ENCODE measurements at places on chromosomes 1 and 21.

- DNase-seq, result no peak
Observed at GRCh38 chr1:115630342-115630741, 11.4 kb upstream of the VANGL1 start.

DNA sequence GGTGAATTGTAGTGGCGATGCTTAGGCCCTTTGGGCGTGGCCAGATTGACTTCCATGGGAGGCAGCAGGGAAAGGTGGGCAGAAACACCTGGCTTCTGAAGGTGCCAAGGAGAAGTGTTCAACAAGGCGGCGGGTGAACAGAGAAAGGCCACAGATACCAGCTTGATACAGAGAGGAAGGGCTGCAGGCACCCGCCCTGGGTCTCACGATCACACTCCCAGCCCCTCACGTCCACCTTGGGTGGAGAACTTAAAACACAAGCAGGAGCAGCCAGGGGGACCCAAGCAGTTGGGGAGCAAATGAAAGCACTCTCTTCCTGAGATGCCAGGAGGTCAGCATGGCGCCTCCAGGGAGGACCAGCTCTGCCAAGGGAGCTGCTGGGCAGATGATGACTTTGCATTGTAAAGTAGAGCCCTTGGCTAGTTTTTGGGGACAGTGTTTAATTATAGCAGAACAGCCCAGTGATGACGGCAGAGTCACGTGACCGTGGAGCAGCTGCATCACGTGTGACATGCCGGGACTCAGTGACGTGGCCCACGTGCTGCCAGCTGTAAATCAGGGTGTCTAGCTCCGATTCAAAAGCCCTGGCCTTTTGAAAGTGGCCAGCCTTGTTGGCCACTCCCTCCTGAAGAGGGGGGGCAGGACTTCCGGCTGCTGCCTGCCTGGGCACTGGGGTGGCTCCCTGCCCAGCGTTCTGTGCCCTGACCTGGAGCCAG, 19.0 kb downstream of the SLC37A1 start:
- no peak for DNase-seq

- DNase-seq, result no peak
Observed at GRCh38 chr1:165695031-165695430, 3.3 kb downstream of the ALDH9A1 start.

- no peak for DNase-seq
Observed at GRCh38 chr1:73800376-73800775, 397.6 kb downstream of the LRRIQ3 start.

GRCh38 chr1:70487910-70488665, 77.0 kb downstream of the CTH start:
- DNase-seq, result no peak

DNA sequence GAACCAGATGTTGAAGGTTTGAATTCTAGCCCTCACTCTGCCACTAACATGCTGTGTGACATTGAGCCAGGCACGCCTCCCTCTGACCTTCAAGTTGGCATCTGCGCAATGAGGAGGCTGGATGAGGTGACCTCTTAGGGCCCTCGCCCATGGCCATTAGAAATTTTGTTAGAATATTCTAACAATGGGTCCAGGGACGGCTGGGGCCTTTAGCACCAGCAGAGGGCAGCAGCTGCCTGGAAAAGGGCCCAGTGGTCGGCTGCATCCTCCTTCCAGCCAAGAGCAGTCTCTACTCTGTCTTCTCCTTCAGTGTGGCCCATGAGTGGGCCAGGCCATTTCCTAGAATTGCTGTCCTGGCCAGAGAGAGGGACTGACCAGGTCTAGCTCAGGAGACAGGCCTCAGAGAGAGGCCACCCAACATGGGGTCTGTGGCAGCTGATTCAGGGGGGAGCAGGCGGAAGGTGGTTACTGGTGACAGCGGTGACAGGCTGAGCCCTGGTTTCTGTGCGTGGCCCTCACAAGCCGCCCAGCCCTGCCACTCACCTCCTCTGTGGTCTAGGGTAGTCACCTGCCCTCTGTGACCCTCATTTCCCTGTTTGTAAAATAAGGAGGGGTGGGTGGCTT, 101.3 kb upstream of the ACTL8 start:
- no peak for DNase-seq

DNA sequence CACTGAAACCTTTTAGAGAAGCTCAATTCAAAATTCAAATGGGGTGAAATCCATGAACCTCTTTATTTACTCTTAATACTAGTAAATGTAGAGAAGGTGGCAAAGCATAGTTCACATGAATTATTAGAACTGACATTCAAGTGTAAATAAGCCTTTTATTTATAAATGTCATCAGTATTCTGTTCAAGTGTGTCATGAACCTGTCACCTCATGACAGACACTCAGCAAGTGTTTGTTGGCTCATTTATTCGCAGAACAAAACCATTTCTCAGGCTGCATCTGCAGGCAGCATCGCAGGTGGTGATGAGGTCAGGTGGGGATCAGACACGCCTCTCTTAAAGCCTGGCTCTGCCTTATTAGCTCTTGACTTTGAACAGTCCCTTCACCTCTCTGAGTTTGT, 116.6 kb downstream of the SETD4 start:
- no peak for DNase-seq

GRCh38 chr1:43447891-43448708, 5.6 kb downstream of the HYI start:
- DNase-seq, result no peak

DNA sequence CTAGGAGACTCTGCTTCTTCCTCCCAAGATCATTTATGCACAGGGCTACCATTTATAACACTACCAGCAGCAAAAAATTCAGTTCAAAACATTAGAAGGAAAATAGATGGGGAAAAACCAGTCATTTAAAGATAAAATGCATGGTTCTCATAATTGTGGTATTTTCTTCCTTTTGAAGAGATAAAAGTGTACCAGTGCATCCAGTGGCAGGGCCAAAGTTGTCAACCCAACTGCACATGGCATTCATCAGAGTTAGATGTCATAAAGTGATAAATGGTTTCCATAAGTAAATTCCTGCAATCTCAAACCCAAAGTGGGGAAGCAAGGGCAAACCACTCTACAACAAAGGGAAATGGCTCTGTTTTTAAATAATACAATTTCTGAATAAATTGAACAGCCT, 119.1 kb upstream of the DMRTA2 start:
- no peak for DNase-seq

DNA sequence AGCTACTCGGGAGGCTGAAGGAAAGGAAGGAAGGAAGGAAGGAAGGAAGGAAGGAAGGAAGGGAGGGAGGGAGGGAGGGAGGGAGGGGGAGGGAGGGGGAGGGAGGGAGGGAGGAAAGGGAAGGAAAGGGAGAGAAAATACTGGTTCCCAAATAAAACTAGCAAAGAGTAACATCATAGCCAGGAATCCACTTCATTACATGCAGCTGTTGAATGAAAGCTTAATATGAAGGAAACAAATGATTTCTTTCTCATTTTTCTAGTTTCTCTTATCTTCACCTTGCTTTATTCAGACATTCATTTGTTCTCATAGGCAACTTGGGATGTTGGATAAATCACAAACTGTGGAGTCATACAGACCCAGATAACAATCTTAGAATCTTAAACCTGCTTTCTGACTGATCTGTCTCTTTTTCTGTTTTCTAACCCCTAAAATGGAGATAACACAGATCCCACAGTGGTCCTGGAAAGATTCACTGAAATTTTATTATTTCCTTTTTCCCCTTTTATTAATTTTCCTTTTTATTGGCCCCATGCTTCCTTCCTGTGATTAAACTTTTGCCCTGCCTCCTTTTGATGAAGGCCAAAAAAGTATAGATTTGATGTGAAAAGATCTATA, 52.5 kb upstream of the USH2A start:
- DNase-seq, result no peak

DNA sequence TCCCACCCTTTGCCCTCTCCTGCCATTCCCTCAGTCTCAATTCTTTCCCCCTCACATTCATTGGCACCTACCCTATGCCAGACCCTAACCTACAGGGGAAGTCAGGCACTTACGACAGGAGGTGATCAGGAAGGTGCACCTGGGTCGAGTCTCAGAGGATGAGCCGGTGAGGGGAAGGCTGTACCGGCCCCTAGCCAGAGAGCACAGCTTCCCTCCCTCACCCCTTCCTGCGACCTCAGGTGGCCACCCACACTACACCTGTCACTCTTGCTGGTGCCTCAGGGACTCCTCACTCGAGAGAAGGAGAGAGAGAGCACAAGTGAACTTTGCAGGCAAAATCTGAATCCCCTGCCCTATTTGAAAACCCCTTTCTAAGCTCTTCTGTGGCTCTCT, 1.7 kb upstream of the MYOM3 start:
- no peak for DNase-seq
